ENCODE measurements at places on chromosomes 11 and 22. TPM values are rescaled to one million over a fixed set of nuclear protein-coding genes. Genes with fewer than 3 reads are reported as not detected.
A peak's percentile ranks its signal among the peaks of the same experiment; 100 is the strongest.

DNA sequence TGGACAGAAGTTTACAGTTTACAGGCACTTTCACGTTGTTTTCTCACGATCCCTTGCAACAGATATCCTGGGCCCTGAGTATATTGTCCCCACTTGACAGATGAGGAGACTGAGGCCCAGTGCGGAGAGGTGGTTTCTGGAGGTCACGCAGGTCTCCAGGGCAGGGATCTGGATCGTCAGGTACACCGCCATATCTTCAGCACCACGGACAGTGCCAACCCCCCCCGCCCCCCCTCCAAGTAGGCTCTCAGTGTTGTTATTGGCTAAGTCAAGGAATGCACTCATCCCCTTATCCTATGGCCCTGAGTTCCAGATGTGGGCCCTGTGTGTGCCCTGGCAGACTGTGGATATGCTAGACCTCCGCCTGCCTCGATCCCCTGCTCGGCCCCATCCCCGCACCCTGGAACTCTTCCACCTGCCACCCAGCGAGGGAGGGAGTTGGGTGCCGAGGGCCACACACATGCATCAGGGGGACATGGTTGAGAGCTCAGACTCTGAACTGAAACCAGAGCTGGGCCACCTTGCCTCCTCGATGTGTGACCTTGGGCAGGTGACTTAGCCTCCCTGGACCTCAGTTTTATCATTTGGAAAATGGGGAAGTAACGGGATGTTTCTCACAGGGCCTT, 37.5 kb downstream of the MPPED1 start:
- no peak overlapping the region for H3K27ac ChIP-seq
- no peak for DNase-seq
- no peaks in the 10 kb centered on the region for H3K4me1 ChIP-seq
- no peak overlapping the region for H3K4me3 ChIP-seq

DNA sequence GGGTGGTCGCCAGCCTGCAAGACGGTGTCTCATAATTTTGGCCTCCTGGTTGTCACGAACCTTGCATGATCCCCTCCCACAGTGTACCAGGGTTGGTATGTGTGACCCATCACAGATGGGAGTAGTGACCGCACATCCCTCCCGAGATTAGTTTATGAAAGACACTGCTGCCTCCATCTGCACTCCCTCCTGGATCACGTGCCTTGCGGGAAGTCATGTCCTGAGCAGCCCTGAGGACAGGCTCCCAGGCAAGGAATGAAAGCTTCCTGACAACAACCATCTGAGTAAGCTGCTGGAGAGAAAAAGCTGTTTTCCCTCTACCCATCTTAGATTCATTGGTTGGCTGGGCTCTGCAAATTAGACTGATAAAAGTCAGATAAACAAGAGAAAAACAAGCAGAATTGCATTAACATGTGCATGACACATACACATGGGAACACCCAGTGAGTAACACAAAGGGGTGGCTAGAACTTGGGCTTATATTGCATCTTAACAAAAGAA, 14.4 kb upstream of the PAMR1 start:
- DNase-seq: no peak
- no peaks in the 10 kb centered on the region for H3K27me3 ChIP-seq
- H3K27ac ChIP-seq: no peak overlapping the region
- H3K4me1 ChIP-seq: no peaks in the 10 kb centered on the region

GRCh38 chr11:123719452-123719851, 22.0 kb downstream of the ZNF202 start:
- H3K4me1 ChIP-seq: no peaks in the 10 kb centered on the region
- H3K27ac ChIP-seq: no peak overlapping the region
- no peak for DNase-seq
- H3K27me3 ChIP-seq: no peaks in the 10 kb centered on the region
- H3K4me3 ChIP-seq: no peak overlapping the region

GLB1L2 gene
- total RNA-seq: 45.6 TPM

GRCh38 chr11:13999704-14000103, 37.2 kb downstream of the SPON1 start:
- H3K27me3 ChIP-seq: peaks cover 2% of the 10 kb centered on the region
- no peaks in the 10 kb centered on the region for H3K4me1 ChIP-seq
- no peaks in the 10 kb centered on the region for H3K36me3 ChIP-seq
- no peak overlapping the region for H3K27ac ChIP-seq

GRCh38 chr11:795634-796564, 2.2 kb downstream of the SLC25A22 start:
- H3K4me1 ChIP-seq: peaks cover 16% of the 10 kb centered on the region
- H3K27me3 ChIP-seq: no peaks in the 10 kb centered on the region
- H3K36me3 ChIP-seq: no peaks in the 10 kb centered on the region
- H3K27ac ChIP-seq: peak overlapping the region; percentile 81
- H3K4me3 ChIP-seq: peak overlapping the region; percentile 73

ZBED5 gene
- 33.0 TPM for total RNA-seq

Measured in prostate gland (tissue), 2 donors.